Neural progenitor cell (in vitro differentiated cells): ENCODE measurements at places on chromosomes 2 and 18. TPM values are rescaled to one million over a fixed set of nuclear protein-coding genes. Genes with fewer than 3 reads are reported as not detected.

DNA sequence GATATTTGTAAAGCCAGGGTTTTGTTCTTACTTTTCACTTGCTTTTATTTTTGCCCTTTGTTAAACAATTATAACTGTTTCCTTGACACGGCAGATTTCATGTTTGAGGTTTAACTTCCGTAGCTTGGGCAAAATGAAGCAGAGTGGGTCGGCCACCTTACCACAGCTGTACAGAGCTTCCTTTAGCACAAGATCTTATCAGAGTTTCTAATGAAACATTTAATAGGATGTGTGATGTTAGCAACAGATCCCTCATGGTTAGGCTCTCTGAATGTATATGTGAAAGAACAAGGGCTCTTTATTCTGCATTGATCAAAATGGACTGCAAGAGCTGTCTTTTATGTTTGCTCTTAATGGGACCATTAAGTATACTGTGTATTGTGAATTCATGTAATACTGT lies 22.3 kb downstream of the RNF125 start:
- H3K27me3 ChIP-seq: no peaks in the 10 kb centered on the region

GRCh38 chr2:186605041-186605440 lies 15.2 kb downstream of the ITGAV start:
- no peak overlapping the region for H3K4me3 ChIP-seq
- no peak overlapping the region for H3K27ac ChIP-seq
- no peaks in the 10 kb centered on the region for H3K27me3 ChIP-seq
- DNase-seq: peak; percentile 35
- peaks cover 44% of the 10 kb centered on the region for H3K4me1 ChIP-seq

Gene RPRM
- total RNA-seq: 0.51 and 1.3 TPM in 2 replicates

Gene DES
- total RNA-seq: 0.31 TPM in 1 of 2 replicates, not detected in the other

DNA sequence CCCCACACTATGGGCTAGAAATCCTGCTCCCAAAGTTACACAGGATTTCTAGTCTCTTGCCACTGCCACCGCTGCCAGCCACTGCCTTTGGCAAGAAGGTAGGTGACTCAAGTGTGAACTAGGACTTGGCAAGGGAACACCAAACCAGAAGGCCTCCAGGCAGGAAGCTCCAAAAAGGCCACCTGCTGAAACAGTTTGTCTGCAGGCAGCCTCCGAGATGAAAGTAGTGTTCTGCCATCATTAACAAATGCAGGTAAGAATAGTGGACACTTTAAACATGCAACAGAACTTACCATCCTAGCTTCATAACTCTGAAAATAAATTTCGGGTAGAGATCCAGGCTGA lies 3.9 kb downstream of the ANKRD44 start:
- H3K27ac ChIP-seq: no peak overlapping the region
- no peak for DNase-seq
- H3K4me1 ChIP-seq: peaks cover 6% of the 10 kb centered on the region

- no peak for DNase-seq
- peaks cover 17% of the 10 kb centered on the region for H3K4me1 ChIP-seq
- H3K36me3 ChIP-seq: no peaks in the 10 kb centered on the region
- no peak overlapping the region for H3K27ac ChIP-seq
- H3K4me3 ChIP-seq: no peak overlapping the region
These were observed 169.2 kb upstream of the GLI2 start for GRCh38 chr2:120566331-120567035.

DNA sequence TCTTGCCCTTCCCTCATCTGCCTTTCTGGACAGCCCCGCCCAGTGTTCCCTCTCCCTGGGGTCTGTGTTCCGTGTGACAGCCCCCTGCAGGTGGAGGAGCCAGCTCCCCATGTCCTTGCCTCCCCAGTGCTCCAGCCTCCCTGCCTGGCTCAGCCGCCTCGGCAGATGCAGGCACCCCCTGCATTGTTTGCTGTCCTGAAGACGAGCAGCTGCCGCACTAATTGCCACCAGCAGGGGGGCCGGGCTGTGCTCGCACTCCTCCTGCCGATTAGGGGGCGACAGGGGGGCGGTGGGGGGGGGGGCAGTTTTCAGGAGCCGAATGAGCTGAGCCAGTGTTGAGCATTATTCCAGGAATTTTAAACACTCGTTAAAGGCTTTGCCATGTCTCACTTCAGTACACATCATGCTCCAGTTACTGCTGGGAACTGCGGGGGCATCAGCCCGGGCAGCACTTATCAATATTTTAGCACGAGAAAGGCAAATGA lies 23.3 kb downstream of the SIX3 start:
- H3K27ac ChIP-seq: no peak overlapping the region
- H3K4me3 ChIP-seq: no peak overlapping the region
- H3K36me3 ChIP-seq: no peaks in the 10 kb centered on the region
- peak; percentile 90 for DNase-seq

DNA sequence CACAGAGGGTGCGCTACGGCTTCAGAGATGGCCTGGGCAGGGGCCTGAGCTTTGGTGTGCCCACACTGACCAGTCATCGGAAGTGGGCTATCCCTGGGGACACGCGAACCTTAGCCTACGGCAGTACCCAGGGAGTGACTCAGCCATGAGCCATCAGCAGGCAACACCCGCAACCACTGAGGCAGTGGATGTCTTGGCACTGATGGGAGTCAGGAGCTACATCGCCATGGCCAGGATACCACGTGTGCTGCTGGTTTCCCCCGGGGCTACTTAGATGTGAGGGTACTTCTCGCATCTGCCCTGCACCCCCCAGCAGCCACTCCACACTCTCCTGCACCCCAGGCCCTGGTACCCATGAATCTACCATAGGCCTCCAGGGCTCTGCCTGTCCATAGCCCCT lies 12.8 kb upstream of the HPCAL1 start:
- H3K4me1 ChIP-seq: peaks cover 7% of the 10 kb centered on the region
- H3K4me3 ChIP-seq: no peak overlapping the region
- H3K36me3 ChIP-seq: no peaks in the 10 kb centered on the region
- H3K27ac ChIP-seq: no peak overlapping the region

DNA sequence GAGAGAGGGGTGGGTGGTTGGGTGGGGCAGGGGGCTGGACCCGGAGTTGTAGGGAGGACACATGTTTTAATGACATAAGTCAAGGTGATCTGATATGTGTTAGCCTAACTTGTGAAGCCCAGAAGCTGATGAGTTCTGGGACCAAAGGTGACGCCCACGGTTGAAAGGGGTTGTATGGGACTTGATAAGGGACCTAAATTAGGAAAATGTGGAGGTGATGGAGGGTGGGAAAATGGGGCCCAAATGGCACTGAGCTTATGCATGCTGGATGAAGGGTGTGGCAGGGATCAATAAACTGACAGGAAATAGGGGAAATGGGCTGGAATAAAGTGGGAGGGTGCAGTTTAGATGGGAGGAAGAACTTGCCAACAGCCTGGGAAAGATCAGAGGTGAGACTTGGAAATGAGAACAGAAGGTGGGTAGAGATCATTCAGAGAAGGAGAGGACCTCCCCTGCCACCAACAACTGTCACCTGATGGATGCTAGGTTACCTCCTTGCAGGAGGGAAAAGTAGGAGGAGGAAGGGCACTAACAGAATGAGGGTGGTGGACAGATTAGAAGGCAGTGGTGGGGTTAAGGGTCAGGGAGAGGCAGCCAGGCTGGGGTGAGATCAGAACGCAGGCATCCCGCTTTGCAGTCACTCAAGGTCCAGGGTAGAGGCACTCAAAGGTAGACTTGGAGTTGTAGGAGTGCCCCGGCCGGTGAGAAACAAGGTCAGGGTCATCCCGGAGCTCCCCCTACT lies 15.3 kb downstream of the WNT10A start:
- H3K27me3 ChIP-seq: peaks cover 100% of the 10 kb centered on the region
- H3K4me1 ChIP-seq: peaks cover 10% of the 10 kb centered on the region
- H3K4me3 ChIP-seq: no peak overlapping the region
- no peaks in the 10 kb centered on the region for H3K36me3 ChIP-seq

- H3K4me3 ChIP-seq: no peak overlapping the region
- no peaks in the 10 kb centered on the region for H3K27me3 ChIP-seq
- no peak for DNase-seq
- no peaks in the 10 kb centered on the region for H3K36me3 ChIP-seq
- H3K4me1 ChIP-seq: no peaks in the 10 kb centered on the region
These were observed 171.3 kb downstream of the CCDC178 start for GRCh38 chr18:33269223-33269622.

- H3K36me3 ChIP-seq: peaks cover 11% of the 10 kb centered on the region
- H3K27me3 ChIP-seq: no peaks in the 10 kb centered on the region
- no peaks in the 10 kb centered on the region for H3K4me1 ChIP-seq
- no peak overlapping the region for H3K27ac ChIP-seq
- no peak for DNase-seq
- H3K4me3 ChIP-seq: no peak overlapping the region
These were observed 312.7 kb downstream of the TCF4 start for GRCh38 chr18:55275039-55275901.

GRCh38 chr2:45259547-45260160 lies 250.4 kb upstream of the SIX2 start:
- no peaks in the 10 kb centered on the region for H3K36me3 ChIP-seq
- no peaks in the 10 kb centered on the region for H3K27me3 ChIP-seq
- H3K4me1 ChIP-seq: peaks cover 44% of the 10 kb centered on the region
- no peak for DNase-seq
- no peak overlapping the region for H3K4me3 ChIP-seq
- H3K27ac ChIP-seq: no peak overlapping the region

Gene IL18RAP
- not detected in 2 replicates for total RNA-seq

DNA sequence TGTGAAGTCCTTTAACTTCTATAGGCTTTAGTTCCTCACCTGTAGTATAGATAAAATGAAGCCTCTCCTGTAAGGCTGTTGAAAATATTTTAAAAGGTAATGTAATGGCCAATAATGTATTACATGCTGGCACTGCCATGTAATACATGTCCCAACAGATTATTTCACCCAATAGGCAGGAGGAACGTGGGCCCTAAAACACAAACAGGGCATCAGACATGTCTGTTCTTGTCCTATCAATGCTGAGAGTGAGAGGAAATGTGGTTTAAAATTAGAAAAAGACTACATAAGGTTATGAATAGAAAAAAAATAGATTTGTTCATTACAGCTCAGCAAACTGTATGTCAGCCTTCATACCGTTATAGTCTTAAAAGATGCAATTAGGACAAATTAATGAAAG lies 492.7 kb upstream of the DDX18 start:
- H3K4me3 ChIP-seq: no peak overlapping the region
- peaks cover 11% of the 10 kb centered on the region for H3K4me1 ChIP-seq
- H3K27me3 ChIP-seq: no peaks in the 10 kb centered on the region

GRCh38 chr2:104845946-104846785 lies 7.7 kb upstream of the POU3F3 start:
- peak overlapping the region; percentile 61 for H3K4me3 ChIP-seq
- peaks cover 28% of the 10 kb centered on the region for H3K4me1 ChIP-seq
- H3K27me3 ChIP-seq: peaks cover 100% of the 10 kb centered on the region
- H3K36me3 ChIP-seq: no peaks in the 10 kb centered on the region
- no peak overlapping the region for H3K27ac ChIP-seq
- DNase-seq: no peak

Gene BMP10
- total RNA-seq: not detected in 2 replicates

DNA sequence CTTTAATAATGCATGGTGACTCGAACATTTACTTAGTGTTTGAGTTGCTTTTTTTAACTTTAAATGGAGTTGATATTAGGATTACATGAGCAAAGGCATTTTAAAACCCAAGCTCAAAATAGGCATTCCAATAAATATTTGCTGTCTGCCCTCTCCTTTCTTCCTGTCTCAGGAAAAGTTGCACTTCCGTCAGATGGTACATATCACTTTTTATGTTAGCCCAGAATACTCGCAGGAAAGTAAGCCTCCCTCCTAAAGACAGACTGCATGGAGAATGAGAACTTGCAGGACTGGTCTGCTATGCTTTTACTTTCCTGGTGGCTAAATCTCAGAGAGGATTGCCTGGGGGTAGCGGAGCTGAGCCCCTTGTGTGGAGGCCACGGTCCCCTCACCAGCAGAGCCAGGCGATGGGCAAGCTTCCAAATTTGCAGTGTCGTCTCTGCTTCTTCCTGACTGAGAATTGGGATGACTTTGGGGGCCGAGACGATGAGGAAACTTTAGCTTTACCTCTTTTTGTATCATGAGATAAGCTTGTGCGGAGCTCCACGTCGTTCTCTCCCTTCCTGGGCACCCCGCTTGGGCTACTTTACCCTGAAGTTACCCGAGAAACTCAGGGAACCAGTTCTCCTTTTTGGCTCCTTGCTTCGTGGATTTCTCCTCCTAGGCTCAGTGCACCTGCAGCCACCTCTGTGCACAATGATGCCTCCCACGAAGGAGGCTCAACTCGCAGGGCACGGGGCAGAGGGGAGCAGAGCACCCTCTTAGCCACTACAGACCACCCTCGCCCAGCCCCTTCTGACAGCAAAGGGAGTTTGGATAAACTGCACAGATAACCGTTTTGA lies 223.3 kb downstream of the SH3RF3 start:
- H3K36me3 ChIP-seq: no peaks in the 10 kb centered on the region
- DNase-seq: no peak
- H3K4me1 ChIP-seq: peaks cover 10% of the 10 kb centered on the region
- H3K4me3 ChIP-seq: no peak overlapping the region

DNA sequence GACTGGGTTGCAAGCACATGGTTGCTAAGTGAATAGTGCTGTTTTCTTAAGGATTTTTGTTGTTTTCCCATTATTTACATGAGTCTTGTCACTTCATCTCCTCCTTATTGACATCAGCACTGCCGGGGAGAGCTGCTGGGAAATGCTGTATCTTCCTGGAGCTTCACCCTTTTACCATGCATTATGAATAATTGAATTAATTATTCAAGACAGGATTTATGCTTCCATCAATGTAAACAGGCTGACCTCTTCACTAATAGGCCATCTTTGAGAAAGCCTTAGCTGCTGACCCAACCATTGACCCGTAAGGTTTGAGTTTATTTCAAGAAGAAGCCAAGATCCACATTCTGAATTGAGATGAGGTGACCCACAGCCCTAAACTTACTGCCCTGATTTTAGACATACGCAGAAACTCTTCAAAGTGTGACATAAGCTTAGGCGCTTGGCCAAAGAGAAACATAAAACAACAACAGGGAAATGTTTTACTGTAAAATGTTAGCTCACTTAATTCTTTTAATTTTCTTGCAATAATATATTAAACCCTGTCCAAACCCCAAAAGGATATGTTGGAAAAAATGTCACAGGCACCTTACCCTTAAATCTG lies 365.5 kb upstream of the SYT4 start:
- no peaks in the 10 kb centered on the region for H3K27me3 ChIP-seq
- no peak overlapping the region for H3K27ac ChIP-seq
- DNase-seq: no peak
- H3K4me3 ChIP-seq: no peak overlapping the region
- H3K36me3 ChIP-seq: no peaks in the 10 kb centered on the region

GRCh38 chr2:213002383-213002782 lies 149.0 kb downstream of the IKZF2 start:
- no peaks in the 10 kb centered on the region for H3K36me3 ChIP-seq
- no peak overlapping the region for H3K27ac ChIP-seq
- no peak overlapping the region for H3K4me3 ChIP-seq
- H3K4me1 ChIP-seq: peaks cover 12% of the 10 kb centered on the region
